ENCODE measurements at places on chromosomes 3 and 15. TPM values are rescaled to one million over a fixed set of nuclear protein-coding genes. Genes with fewer than 3 reads are reported as not detected.

CCDC39 gene
- not detected for total RNA-seq

ZNF774 gene
- total RNA-seq: 1.8 TPM

GP5 gene
- total RNA-seq: 1.6 TPM

TRIM71 gene
- total RNA-seq: 6.9 TPM

PAQR9 gene
- total RNA-seq: 0.12 TPM
